AG10803 (cell line): ENCODE measurements at places on chromosomes 2 and 18.
A peak's percentile ranks its signal among the peaks of the same experiment; 100 is the strongest.

- no peak for DNase-seq
Measured at GRCh38 chr2:227826019-227826521, 12.4 kb downstream of the CCL20 start.

DNA sequence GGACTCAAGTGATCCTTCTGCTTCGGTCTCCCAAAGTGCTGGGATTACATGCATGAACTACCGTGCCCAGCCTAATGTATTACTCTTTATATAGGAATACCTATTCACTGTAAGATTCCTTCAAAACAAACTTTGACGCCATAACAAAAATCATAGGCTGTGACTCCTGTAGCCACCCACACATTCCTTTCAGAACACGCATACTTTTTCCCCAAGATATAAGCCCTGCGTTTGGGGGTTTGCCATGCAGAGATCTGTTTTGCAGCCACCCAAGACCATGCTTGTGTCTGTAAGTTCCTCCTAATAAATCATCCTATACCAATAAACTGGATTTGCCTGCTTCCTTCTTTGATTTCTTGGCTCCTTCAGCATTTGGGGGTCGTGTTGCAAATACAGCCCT, 46.0 kb upstream of the STON1 start:
- no peak for DNase-seq

GRCh38 chr18:58373481-58373880, 255.4 kb downstream of the ALPK2 start:
- no peak for DNase-seq

DNA sequence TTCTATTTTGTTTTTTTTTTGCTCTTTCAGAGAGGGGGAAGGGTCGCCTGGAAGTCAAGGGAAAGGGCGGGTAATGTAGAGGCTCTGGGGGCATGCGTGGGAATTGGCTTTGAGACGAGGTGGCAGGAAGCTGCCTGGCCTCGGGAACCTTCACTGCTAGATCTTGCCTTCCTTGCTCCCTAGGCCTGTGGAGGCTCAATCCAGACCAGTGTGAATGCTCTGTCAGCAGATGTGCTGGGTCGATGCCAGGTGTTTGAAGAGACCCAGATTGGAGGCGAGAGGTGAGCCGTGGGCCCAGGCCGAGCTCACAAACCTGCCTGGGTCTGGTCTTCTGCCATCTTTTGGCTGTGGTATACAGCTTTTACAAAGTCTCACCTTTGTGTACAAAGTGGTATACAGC, 15.5 kb downstream of the CCT7 start:
- no peak for DNase-seq

DNA sequence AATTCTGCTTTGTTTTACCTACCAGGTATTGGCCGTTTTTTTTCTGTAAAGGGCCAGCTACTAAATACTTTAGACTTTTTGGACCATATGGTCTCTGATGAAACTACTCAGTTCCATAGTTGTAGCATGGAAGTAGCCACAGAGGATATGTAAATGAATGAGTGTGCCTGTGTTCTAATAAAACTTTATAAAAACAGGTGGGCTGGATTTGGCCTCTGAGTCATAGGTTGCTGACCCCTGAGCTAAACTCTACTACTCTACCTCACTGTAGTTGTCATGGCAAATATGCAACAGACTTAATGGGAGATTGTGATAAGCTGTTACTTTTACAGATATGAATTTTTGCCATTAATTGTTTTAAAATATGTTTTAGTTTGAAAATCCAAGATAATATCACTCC, 19.7 kb downstream of the CLIP4 start:
- no peak for DNase-seq

GRCh38 chr2:191629001-191629453, 48.9 kb upstream of the NABP1 start:
- DNase-seq = no peak

- peak; percentile 51 for DNase-seq
Measured at GRCh38 chr2:39499336-39499735, 62.3 kb upstream of the MAP4K3 start.

DNA sequence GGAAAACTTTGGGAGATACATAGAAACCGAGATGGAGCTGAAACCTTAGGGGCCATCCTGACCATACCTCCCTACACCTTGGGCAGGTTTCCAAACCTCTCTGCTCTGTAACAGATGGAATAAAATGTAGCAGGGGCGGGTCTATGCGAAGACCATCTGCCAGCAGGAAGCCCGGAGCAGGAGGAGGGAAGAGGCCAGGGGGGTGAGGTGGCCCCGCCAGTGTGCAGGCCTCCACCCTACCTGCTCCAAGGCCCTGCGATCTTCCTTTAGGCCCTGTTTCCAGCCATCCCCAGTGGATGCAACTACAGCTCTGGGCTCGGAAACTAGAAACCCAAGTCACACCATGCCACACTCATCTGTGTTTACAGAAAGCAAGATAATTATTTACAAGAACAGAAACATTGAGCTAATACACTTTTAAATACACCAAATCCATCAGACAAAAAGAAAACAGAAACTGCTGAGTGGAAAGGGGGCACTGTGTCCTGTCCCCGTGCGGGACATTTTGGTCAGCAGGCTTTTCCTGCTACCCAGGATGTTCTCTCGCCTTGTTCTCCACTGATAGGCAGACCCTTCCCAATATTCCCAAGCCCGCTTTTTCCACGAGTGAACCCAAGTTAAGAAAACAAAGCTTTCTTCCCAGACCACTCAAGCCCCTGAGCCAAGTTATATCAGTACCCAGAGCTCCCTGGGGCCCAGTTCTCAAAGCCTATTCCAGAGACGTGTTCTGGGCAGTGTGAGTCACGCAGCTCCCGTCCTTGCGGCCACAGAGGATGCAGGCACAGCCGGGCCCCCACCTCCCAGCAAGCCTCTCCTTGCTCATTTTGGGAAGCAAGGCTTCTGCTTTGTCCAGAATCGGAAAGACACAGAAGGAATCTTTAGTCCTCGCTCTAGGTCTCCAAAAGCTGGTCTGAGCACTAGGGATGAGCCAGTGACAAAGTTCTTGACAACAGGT, 17.3 kb downstream of the CIB4 start:
- DNase-seq = no peak

GRCh38 chr2:17476830-17477229, 41.4 kb downstream of the RAD51AP2 start:
- no peak for DNase-seq

DNA sequence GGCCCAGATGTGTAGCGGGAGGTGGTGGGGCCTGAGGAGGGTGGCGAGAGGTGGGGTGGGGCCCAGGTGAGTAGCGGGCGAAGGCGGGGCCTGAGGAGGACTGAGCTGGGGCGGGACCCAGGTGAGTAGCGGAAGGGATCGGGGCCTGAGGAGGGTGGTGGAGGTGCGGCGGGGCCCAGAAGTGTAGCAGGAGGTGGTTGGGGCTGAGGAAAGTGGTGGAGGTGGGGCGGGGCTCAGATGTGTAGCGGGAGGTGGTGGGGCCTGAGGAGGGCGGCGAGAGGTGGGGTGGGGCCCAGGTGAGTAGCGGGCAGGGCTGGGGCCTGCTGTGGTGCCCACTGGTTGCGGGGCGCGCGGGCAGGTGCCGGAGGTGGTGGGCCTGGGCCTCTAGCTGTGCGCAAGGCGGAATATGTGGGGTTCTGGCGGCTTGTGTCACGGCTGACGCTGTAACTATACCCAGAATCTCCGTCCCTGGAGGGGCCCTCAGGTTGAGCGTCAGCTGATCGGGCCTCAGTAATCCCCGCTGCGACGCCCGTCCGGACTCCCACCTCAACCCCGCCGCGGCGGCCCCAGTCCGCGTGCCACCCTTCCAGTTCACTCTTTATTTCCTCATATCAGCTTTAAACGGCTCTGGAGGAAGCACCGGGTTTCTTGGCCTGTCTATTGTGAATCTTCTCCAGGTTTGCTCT, 866 bp upstream of the SF3B6 start:
- DNase-seq = peak; percentile 16

- DNase-seq = peak; percentile 15
Measured at GRCh38 chr2:192195548-192196418, 1.1 kb upstream of the TMEFF2 start.

DNA sequence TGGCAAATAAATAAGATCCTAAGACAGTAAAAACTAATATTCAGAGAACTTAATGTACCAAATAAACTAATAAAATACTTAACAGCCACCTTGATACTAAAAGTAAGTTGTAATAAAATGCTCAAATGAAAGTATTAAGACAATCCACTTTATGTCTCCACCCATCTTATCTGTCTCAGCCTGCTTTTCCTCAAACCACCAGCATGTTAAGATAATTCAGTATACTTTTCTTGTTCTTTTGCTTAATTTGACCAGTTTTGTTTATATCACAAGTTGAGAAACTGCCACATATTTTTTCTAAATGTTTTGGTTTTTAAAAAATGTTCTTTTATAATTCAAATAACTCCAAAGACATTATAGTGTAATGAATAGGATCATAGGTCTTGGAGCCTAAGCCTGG, 142.0 kb downstream of the MBD5 start:
- DNase-seq = no peak

DNA sequence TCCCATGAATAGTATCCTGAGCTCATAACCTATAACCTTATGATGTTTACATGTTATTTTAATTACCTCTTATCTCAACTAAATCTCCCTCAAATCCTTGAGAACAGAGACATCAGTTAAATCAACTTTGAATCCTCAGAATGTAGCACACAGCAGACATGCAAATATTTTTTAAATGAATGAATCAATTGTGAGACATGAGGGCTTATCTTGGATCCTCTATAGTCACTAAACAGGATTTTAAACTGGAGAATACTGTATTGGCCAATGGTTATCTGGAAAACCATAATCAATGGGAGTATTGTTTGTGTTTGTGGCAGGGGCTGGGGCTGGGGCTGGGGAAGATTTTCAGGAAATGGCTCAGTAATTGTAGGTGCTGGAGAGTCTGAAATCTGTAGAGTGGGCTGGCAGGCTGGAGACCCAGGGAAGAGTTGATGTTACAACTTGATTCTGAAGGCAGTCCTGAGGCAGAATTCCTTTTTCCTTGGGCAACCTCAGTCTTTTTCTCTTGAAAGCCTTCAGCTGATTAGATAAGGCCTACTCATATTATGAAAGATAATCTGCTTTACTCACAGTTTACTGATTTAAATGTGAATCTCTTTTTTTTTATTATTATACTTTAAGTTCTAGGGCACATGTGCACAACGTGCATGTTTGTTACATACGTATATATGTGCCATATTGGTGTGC, 106.3 kb downstream of the NCOA1 start:
- no peak for DNase-seq

DNA sequence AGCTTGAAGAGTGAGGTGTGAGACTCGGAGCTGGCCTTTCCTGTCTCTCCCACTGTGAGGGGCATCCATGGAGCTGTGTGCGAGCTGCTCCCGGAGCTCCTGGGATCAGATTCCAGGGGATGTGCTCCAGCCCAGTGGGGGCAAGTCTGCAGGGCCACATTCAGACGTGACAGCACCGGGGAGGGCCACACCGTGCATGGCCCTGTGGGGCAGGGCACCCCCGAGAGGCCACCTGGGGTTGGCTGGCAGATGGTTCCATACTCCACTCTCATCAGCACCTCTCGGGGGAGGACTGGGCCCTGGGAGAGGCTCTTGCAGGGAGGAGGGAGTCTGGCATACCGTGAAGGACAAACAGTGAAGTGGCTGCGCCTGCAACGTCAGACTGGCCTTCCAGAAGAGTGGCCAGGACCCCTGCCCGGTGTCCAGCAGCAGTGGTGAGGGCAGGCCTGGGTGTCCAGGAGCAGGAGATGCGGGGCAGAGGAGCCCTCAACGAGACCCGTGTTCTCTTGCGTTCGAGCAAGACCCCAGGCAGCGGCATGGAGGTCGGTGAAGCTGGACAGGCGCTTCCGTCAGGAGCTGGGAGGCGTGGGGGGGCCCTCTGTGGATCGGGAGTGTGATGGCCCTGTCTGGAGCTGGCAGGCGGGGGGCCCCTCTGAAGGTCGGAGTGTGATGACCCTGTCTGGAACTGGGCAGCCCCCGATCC, 84.3 kb downstream of the ASB1 start:
- DNase-seq = no peak

- no peak for DNase-seq
Measured at GRCh38 chr2:21392649-21393048, 268.9 kb downstream of the TDRD15 start.

- no peak for DNase-seq
Measured at GRCh38 chr2:127400533-127400896, 12.7 kb upstream of the MAP3K2 start.

DNA sequence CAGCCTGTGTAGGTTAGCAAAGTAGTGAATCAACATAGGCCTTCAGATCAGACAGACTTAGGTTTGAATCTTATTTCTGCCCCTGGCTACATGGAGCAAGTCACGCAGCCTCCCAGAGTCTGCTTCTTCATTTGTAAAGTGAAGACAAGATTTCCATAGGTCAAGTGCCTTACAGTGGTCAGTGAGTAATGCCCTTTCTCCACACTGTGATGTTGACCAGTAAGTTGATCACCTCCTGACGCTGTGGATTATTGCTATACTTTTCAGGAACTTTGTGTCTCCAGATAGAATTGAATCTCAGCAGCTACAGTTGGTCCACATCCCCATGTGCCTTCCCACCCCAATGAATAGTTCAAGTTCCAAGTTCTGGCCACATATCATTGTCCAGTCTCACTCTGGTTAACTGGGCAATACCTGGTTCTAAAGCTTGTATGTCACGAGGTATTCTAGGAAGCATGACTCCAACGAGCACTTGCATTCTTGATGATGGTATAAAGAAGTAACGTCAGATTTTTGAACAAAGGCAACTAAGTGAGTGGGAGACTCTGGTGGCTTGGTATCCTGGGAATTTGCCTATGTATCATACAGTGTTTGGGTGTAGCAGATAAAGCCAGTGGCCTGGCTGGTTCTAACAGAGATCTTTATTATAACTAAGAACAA, 2.1 kb upstream of the CLIP4 start:
- peak; percentile 10 for DNase-seq

GRCh38 chr2:83162421-83162820, 1296.7 kb downstream of the SUCLG1 start:
- no peak for DNase-seq

DNA sequence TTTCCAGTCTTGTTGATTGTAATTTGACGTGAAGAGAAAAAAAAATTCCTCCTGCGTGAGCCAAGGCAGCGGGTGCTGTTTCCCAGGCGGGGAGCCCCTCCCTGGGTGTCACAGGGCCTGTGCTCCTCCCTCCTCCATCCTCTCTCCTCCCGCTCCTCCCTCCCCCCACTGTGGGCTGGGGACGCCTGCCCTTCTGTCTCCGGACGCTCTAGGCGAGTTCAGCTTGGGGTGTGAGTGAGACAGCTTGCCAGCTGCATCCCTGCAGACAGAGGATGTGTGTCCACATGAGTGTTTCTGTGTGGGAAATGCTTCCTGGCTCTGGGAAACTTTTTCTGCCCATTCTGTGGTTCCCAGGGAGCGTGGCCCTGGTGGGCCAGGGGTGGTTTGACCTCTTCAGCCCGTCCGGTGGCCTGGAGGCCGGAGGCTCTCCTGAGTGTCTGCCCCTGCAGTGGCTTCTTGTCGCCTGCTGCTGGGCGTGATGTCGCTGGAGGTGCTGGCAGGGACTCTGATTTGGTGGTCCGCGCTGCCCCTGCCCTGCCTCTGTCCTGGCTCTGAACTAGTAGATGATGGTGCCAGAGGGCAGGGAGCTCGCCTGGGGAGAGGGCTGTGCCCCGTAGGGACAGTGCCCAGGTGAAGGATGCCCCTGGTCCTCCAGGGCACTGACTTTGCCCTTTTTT, 96.4 kb downstream of the USP40 start:
- DNase-seq = no peak

- DNase-seq = no peak
Measured at GRCh38 chr2:182831101-182831500, 35.3 kb downstream of the FRZB start.
